ENCODE measurements at places on chromosomes 1 and 21.

DNA sequence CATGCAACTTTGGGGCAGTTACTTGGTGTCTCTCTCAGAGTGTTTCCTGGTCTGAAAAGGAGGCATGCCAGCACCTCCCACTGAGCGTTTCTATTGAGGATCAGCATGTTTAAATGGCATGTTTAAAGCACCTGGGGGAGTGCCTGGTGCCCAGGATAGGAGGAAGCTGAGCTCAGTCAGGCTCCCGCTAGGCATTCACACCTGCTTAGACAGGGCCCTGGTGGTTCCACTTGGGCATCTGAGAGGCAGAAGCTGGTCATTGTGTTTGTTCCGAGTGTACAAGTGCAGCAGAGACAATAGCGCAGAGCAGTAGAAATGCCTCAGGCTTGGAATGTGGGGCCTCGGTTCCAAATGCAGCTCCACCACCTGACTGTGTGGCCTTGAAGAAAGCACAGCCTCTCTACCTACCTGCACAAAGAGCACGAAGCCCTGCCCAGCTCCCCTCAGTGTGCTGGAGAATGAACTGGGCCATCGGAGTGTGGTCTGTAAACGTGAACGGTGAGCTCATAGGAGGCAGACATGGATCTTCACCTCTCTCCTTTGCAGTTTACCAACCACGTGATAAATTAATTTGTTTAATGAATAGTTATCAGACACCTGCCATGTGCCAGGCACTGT is 20.3 kb upstream of the TMEM222 start:
- no peak for DNase-seq

DNA sequence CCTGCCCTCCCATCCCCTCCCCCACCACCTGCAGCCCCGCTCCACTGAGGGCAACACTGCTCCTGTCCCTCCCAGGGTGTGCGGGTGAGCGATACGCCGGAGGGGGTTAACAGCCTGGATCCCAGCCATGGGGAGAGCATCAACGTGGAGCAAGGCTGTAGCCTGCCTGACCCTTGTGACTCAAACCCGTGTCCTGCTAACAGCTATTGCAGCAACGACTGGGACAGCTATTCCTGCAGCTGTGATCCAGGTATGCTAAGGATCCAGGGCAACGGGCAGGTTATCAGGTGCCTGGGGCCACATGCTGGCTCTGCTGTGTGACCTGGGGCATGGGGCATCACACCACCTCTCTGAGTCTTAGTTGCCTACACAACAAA is 15.0 kb downstream of the CELSR2 start:
- no peak for DNase-seq

GRCh38 chr1:54764922-54765561 is 719 bp upstream of the PARS2 start:
- no peak for DNase-seq

- DNase-seq = no peak
Observed at GRCh38 chr1:89932598-89933364, 62.1 kb upstream of the ZNF326 start.

DNA sequence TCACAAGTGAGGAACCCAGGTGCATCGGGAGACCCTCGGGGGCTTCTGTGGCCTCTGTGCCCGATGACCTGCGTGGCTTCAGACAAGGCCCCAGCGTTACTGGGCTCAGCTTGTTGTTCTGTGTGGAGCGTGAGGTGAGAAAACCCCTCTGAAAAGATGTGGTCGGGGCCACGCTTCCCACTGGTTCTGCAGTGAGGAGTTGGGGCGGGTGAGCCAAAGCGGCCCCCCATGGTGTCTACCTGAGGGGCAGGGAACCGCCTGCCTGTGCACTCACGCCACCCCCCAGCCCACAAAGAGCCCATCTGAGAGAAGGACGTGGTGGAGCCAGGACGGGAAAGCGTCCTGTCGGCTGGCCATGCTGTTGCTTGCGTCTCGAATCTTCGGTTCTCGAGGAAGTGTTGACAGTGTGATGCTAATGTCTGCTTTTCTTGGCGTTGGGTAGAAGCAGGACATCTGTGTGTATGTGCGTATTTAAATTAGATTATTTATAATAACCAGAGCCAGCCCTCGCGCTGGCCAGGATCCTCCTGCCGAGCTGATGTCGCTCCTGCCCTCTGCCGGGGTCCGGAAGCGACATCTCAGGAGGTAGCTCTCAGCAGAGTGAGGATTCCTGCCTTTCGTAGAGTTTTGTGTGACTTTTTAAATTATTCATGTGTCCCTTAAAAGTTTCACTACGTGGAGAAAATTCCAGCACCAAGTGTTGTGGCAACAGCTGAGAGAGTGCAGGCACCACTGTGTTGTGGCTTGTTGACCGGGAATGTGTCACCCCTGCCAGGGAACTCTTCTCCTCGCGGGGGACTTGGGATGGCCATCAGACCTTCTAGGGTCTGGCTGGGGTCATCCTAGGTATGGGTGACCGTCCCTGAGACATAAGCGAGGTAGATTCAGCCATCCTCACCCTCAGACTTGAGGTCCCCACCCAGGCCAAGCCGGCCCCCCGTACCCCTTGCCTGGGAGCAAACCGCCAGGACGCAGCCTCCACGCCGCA is 15.3 kb downstream of the TMEM201 start:
- DNase-seq = no peak

Measured in SW 1271 (cell line).